GM12892 (cell line): ENCODE measurements at places on chromosomes 11 and 22.

DNA sequence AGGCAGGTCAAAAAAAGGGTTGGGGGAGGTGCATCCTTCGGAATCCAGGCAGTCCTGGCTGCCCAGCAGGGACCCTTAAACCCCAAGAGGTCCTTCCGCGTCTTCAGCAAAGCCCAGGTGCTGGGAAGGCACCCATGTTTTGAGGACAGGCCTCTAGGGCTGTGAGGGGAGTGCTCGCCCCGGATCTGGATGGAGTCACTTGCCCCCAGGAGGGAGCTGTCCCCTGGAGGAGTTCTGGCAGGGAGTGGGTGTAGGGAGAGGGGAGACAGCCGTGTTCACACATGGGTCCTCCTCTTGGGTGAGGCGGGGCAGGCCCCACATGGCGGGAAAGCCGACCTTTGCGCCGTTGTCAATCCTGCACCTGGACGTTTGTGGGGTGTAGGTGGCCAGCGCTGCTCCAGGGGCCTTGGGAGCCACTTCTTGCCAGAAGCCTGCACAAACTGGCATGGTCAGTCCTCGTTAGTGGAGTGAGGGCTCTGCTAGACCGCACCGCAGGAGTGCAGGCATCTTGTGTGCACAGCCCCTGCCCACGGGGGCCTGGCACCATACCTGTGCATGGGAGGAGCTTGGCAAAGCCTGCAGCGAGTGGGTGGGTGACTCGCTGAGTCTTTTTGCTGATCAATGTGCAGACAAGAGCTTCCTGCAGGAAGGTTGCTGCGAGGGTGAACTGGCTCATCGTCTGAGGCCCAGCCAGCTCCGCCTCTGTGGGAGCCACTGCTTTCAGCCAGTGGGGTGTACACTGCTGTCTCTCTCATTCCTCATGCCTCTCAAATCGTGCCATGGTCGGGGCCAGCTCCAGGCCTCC lies 16.0 kb downstream of the PPIL2 start:
- no peak for DNase-seq

DNA sequence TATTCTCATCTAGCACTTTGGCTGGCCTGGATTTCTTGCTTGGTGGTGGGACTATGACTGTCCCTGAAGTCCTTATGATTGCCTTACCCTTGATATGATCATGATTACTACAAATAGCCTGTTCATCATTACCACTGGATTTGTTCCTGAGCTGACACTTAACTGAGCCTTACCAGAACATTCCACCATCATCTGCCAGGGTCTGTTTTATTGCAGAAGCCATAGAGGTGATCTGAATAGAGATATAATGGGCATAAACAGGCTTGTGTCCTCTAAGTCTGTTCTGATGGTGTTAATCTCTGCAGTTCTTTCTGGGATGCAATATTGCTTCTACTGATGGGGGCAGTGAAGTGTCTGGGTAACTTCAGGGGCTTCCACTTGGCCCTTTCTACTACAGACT lies 12.4 kb upstream of the ALG8 start:
- no peak for DNase-seq

DNA sequence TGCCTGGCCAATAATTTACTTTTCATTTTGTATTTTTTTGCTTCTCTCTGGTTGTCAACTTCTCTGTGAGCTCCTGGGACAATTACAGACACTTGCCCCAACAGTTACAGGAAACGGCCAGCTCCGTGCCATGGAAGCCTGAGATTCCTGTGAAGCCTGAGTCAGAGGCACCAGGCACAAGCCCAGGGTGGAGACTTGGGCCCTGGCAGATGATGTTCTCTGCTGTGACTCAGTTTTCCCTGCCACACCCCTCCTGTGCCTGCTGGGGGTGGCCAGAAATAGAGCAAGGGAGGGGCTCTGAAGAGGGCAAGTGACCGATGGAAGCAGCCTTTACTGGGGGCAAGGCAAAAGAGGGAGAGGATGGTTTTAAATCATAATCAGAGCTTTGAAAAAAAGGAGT lies 4.9 kb downstream of the ATP5MGL start:
- DNase-seq = no peak

DNA sequence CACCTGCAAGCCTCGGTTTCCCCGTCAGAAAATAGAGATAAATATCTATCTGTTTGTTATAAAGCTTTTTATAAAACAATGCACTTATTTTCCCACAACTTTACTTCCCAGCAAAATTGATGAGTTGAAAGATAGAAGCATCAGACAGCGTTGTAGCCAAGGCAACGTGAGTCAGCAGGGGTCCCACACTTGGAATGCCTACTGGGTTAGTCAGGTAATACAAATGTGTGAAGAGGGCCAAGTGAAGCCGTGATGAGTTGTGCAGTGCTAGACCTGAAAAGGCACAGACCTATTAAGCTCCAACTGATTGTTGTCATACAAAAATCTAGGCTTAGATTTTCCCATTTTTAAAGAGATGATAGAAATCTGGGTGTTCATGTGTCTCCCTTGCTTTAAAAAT lies 118.7 kb downstream of the PGR start:
- no peak for DNase-seq

DNA sequence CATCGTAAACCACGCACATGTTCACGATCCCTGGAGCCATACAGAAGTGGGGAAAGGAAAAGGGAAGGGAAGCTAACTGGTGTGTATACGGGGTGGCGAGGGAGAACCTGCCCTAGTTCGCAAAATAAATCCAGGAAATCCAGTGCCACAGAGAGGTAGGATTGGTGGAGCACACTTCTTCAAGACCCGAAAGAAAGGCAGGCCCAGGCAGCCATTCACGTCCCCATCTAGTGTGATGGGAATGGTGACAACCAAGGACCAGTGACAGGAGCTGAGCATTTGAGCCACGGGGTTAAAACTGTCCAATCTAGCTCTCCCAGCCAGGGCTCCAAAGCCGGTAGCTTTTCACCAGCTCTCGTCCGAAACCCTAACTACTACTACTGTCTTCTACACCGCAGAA lies 53.7 kb downstream of the IGSF9B start:
- no peak for DNase-seq
